ENCODE measurements at places on chromosomes 5 and 9.

- DNase-seq: no peak
Measured at GRCh38 chr9:36893911-36894310, 140.2 kb downstream of the PAX5 start.

GRCh38 chr9:21974722-21975409, 19.3 kb downstream of the CDKN2A start:
- no peak for DNase-seq

DNA sequence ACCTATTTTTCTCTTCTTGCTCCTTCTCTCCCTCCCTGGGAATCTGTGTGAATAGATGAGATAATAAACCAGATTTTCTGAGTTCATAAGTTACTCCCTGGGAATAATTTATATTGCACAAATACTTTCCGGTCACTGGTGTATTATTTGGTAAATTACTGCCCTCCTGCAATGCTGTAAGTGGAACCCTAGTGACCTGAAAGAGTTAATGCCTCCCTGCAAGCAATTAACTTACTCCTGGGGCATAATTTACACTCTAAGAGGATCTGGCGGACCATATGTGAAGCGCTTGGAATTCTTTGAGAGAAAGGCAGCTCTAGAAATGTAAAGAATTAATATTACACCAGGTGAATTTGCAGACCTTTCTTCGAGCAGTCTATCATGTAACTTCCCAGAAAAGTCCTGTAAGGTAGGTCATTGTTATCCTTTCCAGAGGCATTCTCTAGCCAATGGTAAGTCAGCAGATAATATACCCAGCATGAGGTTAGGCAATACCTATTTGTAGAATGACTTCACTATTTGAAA, 7.0 kb upstream of the GDNF start:
- DNase-seq: no peak

DNA sequence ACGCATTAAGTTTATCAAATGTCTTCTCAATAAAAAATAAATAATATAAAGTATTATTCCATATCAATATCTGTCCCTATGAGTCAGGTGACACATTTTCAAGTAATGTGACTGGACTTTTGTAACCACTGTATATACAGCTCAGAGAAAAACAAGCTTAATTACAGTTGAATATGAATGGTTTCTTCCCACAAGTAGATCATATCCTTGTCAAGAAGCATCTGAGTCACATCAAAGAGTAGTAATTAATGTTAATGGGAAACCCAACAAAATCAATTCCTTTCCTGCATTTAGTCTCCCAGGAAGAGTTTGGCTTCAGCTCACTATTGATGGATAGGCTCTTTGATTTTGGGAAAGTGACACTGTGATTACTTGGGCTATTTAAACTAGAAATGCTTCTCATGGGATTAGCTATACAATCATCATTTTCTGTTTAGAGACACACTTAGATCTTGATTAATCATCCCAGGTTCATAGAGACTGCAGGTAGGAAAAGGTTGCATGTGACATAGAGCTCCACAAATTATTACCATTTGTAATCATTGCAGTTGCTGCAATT, 292.9 kb downstream of the GABRG2 start:
- no peak for DNase-seq

DNA sequence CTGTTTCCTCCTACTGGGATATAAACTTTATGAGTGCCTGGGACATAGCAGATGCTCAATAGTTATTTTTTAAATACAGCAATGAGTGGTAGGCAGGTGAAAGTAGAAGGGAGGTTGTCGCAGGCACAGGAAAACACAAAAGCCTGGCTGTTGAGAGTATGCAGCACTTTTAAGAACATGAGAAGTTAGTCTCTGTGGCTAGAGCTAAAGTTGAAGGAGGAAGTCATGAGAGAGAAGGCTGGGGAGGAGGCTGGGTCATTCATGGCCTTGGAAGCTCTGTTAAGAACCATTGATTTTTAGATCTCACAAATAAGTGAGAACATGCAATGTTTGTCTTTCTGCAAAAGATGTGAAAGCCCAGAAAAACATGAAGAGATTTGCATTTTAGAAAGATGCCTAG, 126.7 kb downstream of the PRKACG start:
- no peak for DNase-seq

DNA sequence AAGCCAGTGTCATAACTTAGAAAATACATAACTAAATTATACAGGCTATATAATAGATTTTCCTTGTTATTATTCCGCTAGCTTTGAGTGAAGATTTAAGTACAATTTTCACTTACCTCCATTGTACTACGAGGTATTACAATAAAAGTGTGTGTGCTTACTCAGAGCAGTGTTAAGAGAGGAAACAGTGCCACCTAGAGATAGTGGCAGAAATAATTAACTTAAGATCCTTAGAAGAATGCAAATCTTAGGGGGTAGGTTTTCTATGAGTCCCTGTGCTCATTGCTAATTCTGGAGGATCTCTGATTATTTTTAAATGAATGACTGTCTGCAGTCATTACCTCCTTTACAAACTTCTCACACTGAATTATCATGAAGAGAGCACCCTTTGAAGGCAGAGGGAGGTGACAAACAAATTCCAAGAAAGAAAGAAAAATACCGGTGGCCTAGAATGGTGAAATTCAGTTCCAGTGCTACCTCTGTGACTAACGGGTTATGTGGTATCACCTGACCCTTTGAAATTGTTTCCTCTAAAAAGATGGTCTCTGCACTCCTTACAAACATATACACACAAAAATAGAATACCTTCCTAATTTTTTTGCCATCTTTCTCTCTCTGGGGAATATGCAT, 379.8 kb downstream of the TRIM36 start:
- no peak for DNase-seq

- DNase-seq: no peak
Measured at GRCh38 chr5:163434401-163434866, 3.0 kb upstream of the CCNG1 start.

DNA sequence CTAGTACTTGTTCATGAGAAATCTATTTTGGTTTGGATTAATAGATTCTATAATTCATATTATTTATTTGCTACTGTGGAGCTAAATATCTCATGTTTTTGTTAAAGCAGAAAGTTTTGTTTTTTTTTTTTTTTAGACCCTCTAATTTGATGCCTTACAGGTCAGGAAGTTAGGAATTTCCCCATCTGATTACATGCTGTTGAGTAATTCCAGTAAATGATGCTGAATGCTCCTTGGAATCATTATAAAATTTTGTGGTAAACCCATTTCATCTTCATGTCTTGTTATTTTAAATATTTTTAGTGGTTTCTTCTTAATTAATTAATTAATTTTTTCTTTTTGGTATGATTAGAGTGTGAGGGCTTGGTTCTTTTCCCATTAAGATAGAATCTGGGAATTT, 35.6 kb downstream of the NNT start:
- no peak for DNase-seq

GRCh38 chr5:140674211-140674610, 835 bp upstream of the DND1 start:
- no peak for DNase-seq

DNA sequence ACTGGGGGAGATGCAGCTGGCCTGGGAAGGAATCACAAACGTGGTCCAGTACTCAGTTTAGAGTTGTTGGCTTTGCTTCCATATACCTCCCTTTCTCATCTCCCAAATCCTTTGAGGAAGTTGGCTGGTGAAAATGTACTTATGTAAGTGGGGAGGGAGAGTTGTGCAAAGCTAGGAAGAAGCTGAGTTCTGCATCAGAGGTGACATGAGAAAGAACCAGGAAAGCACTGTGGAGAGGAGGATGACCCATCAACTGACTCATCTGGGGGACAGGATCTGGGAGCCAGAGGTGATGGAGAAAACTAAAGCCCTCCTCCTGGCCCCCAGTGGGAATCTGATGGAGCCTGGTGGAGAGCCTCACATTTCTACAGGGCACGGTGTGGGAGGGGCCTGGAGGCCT, 16.2 kb downstream of the KCNMB1 start:
- no peak for DNase-seq

GRCh38 chr9:128280084-128280622, 4.1 kb downstream of the SWI5 start:
- no peak for DNase-seq

DNA sequence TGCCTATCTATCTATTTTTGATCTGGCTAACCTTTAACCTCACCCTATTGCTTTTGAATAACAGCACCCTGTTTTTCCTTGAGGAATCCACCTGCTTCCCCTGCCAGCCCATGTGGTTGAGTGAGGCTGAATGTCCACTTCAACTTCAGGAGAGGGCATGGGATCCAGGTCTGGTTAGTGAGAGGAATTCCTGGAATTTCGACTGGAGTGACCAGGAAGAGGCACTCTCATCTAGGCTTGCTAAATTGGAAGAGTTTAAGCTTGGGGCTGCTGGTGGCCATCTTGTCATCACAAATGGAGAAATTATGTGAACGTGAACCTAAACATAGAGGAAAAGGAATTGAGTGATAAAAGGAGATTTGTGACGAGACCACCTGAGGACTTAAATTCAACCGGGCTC, 322.1 kb downstream of the OSTF1 start:
- DNase-seq: no peak

DNA sequence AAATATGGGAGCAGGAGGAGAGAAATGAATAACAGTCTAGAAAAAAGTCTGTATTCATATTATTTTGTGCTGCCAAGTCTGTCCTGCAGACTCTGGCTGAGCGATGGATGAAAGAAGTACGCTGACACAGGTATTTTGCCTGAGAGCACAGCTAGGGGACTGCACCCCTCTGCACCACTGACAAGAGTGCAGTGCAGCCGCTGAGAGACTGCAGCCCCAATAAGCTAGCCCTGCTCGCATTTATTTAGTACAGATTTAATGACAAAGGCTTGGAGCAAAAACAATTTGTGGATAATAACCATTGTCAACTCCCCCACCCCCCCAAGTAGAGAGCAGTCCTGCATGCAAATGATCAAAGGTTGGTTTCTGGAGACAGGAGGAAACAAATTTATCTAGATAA, 13.3 kb upstream of the MRPS30 start:
- DNase-seq: no peak

DNA sequence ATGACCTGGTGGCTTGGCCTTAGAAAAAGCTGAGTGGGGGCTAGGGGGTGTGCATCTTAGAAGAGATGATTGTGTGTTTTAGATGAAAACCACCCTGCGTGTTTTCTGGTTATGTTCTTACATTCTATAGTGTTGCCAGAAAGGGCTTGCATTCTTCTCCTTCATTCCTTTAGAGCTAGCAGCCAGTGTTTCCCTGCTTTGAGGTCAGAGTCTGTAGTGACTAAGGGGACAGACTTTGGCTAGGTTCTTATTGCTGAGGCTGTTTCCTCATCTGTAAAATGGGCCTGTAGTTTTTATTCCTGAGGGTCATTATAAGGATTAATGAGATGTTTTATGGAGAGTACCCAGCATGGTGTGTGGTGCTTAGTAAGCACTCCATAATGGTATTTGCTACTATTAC, 6.4 kb downstream of the MAST4 start:
- no peak for DNase-seq

- no peak for DNase-seq
Measured at GRCh38 chr5:150640311-150641005, at the start of gene SYNPO. Gene SYNPO, plus strand, starts transcription at chr5:150640660. Its CDS starts 7,616 bp downstream, at chr5:150648276.

DNA sequence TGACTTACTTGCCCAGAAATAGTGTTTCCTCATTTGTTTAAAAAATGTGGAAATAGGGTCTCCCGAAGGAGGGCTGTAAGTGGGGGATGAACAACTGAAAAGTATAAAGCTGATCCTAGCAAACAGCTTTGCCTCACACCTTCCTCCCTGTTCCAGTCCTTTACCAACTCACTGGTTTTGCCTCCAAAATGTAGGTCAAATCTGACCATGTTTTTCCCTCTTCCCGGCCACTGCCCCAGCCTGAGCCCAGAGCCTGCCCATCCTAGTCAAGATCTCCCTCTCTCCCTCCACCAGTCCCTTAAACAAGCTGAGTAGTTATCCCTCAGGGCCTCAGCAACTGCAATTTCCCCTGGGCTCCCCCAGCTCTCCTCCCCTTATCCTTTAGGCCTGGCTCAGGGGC, 82.4 kb upstream of the FBXW11 start:
- no peak for DNase-seq

GRCh38 chr9:99515895-99516656, 294.0 kb downstream of the SEC61B start:
- no peak for DNase-seq

All from effector CD8-positive, alpha-beta T cell (primary cell).